Large intestine (tissue), 12 donors: ENCODE measurements at places on chromosomes 12 and 14. TPM values are rescaled to one million over a fixed set of nuclear protein-coding genes. Genes with fewer than 3 reads are reported as not detected.

Gene SSPN
- polyA plus RNA-seq: 11.5 TPM

Gene COA8
- polyA plus RNA-seq: 45.6 TPM

Gene ZNF605
- polyA plus RNA-seq: 20.0 TPM

Gene CBLN3
- 5.6 TPM for polyA plus RNA-seq

Gene ITGA5
- 23.9 TPM for polyA plus RNA-seq

Gene LMO3
- polyA plus RNA-seq: 1.8 TPM
